ENCODE measurements at places on chromosomes 7 and 10.
A peak's percentile ranks its signal among the peaks of the same experiment; 100 is the strongest.

DNA sequence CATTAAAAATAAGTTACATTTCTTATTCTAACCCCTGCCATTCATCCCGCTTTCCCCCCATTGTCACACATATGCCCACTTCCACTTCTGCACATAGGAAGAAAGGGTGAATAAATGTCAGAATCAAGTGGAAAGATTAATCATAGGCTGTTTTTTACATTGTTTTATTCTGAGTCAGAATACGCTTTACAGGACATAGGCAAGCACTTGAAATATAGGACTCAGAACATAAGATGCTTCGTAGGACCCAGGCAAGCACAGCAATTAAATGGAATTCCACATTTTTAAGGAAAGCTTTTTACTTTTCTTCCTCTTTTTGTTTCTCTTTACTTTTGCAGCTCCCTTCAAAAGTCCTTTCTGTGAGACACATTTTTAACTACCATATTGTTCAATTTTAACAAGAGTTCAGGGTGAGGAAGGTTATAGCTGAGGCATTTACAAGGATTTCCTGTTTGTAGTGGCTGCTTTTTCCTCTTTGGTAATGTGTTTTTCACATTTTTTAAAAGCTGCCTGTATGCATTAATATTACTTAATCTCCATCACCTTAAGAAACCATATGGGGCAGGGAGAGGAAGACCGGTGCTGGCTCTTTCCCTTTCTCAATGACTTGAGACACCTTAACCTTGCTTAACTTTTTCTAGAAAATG is 130.0 kb downstream of the TES start:
- no peak for DNase-seq

- DNase-seq: no peak
Observed at GRCh38 chr7:37259319-37259821, 189.3 kb downstream of the ELMO1 start.

DNA sequence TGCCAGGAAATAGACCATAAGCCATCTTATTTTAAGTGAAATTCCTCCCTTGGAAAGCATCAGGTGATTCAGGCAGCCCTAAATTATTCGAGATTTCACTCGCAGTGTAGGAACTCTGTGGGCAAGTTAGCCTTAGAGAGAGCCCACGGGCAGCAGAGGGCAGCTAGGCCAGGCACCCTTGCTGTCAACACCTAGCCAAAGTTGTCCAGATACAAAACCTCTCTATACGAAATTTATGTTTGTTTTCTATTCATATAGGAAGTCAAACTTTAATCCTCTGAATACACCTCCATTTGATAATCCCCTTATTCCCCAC is 1043.5 kb downstream of the GATA3 start:
- no peak for DNase-seq

DNA sequence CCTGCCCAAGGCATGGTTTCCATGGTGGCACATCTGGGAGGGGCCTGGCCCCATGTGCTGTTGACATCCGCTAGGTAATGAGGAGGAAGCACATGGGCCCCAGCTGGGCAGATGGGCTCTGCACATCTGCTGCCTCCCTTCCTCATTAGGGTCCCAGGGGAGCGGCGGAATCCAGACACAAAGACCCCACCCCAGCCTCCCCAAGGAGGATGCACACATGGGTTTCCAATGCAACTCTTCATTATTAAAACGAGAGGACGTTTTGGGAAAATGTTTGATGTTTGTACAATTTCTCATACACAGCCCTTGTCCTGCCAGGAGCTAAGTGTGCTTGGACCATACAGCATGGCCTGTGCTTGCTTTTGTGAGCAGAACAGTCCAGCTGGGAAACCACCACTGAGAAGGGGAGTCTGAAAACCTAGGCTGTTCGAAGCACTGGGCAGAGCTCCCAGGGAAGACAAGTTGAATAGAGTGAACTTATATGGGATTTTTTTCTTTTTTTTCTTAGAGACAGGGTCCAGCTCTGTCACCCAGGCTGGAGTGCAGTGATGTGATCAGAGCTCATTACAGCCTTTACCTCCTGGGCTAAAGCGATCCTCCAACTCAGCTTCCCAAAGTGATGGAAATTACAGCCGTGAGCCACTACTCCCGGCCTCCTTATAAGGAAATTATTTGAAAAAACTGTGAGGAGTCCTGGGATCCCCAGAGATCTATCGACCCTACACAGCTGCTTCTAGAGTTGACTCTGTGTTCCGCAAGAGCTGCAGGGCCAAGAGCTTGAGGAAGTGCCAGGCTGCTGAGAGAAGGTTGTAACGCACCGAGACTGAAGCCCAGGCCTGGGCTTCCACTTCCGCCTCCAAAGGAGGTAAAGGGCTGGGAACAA is 23.4 kb downstream of the FAM107B start:
- no peak for DNase-seq

- DNase-seq: peak; percentile 71
Observed at GRCh38 chr10:75987616-75988015, 556.2 kb downstream of the LRMDA start.

DNA sequence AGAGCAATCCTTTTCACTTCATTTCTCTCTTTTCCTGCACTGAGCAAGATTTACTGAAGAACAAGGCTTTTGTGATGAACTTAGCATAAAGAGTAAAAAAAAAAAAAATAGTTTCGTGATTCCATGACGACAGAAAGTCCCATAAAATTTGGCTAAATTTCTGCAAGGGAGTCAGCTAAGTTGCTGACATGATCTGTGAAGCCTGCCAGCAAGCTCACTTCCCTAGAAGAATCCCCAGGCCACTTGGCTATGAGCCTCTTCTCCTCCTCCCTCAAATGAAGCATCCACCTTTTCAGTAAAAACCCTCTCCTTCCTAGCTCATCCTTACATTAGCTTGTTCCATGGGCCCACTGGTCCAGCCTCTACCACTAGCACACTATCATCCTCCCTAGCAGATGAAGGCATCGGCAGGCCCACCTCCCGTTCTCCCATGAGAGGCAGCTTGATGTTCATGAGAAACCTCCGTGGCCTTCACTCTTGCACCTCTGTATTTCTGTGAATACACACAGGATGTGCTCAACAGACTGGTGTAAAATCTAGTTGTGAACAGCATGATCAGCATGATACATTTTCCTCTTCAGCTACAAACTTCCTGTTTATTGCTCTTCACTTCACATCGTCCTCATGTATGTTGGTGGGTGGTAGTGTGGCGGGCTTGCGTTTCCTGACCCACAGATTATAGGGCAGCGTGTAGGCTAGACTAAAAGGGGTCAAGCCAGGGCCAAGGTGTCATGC is 30.9 kb downstream of the GIMAP8 start:
- no peak for DNase-seq

- peak; percentile 11 for DNase-seq
Observed at GRCh38 chr10:132942101-132943057, at the start of gene CFAP46. CFAP46 (minus strand) TSS chr10:132942570; CDS start chr10:132942484, 86 bp downstream.

- peak; percentile 37 for DNase-seq
Observed at GRCh38 chr10:93816123-93816747, 58.5 kb downstream of the LGI1 start.

- DNase-seq: peak; percentile 69
Observed at GRCh38 chr10:85003083-85003482, 674.7 kb downstream of the CCSER2 start.

GRCh38 chr7:91082852-91083495 is 181.3 kb upstream of the FZD1 start:
- peak; percentile 59 for DNase-seq

DNA sequence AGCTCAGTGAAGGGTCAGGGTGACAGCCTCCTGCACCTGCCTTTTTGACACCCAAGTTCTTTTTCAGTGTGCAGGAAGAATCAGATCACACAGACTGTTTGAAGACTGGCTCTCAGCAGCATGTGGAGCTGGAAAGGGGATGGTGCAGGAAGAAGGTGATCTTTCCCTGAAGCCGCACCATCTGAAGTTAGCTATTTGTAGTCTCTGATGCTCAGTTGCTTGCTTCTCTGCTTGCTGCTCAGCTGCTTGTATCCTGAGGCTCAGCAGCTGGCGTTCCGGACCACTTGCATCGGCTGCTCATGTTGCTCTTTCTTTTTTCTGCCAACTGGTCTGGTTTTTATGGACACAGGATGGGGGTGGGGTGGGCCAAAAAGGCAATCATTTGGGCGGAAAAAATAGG is 15.8 kb upstream of the DNMBP start:
- DNase-seq: peak; percentile 60

DNA sequence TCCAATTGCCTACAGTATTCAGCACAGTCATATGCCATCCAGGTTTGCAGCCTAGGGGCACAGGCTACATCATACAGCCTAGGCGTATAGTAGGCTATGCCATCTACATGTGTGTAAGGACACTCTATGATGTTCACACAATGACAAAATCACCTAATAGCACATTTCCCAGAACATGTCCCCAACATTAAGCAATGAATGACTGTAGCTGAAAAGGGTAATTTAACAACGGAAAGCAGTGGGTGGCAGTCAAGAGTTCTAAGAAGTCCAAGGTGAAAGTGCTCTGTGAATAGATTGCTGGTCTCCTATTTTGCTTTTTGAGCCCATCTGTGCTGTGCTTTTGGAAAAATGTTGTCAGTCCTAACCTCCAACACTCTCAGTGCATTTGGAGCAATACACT is 162.6 kb downstream of the KLF6 start:
- DNase-seq: no peak

DNA sequence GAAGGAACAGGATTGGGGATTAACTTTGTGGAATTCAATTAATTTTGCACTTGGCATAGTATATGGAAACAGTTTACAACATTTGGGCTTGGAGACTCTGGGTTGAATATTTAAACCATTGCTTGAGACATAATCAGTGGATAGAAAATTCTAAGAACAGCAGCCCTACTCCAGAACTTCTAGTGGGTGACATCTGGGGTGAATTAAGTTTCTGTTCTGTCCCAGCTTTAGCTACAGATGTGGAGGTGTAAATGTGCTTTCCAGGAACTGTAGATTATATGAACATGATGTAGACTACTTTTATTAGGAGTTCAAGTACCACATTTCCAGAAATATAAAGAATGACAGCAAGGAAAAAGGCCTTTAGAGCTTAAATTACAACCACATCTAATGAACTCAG is 51.9 kb upstream of the SKAP2 start:
- DNase-seq: no peak

DNA sequence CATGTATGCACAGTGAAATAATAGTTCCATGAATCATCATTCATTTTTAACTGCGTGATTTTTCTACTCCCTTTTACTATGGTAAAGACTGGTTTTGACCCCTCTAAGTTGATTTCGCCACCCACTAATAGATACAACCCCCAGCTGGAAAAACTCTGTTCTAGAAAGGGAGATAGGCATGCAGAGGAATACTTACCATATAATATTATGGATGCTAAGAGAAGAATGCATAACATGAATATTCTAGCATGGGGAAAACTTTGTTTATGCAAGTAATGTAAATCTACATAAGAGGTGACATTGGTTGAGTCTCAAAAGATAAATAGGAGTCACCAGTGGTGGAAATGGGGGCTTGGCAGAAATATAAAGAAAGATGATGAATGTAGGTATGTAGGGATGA is 97.3 kb upstream of the MBL2 start:
- no peak for DNase-seq

- DNase-seq: no peak
Observed at GRCh38 chr7:128152721-128153120, 88.4 kb upstream of the LEP start.

GRCh38 chr7:6284461-6285360 is 12.3 kb upstream of the CYTH3 start:
- DNase-seq: no peak

DNA sequence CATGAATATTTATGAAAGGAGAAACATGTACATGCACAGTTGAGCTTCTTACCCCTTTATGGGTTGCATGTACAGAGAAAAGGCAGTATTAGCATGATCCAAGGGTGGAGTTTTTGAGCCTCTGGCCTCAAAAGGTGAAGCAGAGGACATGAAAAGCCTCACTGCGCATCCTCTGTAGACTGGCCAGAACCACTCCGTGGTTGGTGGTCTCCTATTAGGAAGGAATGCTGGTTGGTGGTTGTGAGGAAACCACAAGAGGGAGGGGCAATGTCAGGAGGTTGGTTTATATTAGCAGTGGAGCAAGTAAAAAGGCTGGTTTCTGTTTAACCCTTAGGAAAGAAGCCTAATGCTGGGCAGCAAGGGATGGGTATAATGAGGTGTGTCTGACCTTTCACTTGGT is 37.5 kb downstream of the AHCYL2 start:
- DNase-seq: peak; percentile 50

GRCh38 chr7:22356010-22356691 is 803 bp downstream of the RAPGEF5 start:
- no peak for DNase-seq

All from renal cortical epithelial cell (primary cell).